ENCODE measurements at places on chromosomes 12 and 14.

GRCh38 chr12:46485853-46486252 lies 113.3 kb upstream of the SLC38A2 start:
- no peak for DNase-seq

GRCh38 chr14:54685286-54685845 lies 118.4 kb downstream of the SAMD4A start:
- DNase-seq, result no peak

GRCh38 chr12:20963762-20964161 lies 153.3 kb downstream of the SLCO1B3 start:
- no peak for DNase-seq

- no peak for DNase-seq
Observed at GRCh38 chr12:66275040-66275439, 27.3 kb upstream of the HELB start.

DNA sequence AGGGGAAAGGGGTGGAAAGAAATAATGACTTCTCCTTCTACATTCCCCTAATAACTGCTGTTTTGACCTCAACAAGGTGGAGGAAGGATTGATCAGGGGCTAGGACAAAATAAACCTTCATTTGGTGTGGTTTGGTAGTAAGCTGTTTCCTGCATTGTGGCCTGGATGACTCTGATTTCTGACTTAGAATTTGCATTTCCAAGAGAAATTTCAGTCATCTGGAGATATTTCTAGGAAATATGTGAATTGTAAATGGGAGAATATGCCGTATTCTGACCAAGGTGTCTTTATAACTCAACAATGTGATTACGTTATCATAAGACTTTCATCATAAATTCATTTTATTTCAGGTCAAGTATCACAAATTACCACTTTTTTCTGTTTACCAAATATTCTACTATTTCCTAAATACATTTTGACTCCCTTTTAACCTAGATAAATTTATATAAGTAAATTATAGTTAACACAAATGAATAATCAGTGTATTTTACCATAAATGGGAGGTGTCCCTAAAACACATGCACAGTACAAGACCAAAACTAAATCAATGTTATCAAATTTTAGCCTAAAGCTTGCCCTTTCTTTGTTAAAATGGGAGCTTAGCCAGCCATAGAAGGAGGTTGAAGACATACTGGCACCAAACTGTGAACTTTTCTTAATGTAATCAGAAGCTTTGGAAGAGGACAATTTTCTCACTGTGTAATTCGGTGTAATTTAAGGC lies 828.8 kb downstream of the TMTC2 start:
- no peak for DNase-seq

GRCh38 chr12:21323736-21324135 lies 11.0 kb downstream of the SLCO1A2 start:
- no peak for DNase-seq

DNA sequence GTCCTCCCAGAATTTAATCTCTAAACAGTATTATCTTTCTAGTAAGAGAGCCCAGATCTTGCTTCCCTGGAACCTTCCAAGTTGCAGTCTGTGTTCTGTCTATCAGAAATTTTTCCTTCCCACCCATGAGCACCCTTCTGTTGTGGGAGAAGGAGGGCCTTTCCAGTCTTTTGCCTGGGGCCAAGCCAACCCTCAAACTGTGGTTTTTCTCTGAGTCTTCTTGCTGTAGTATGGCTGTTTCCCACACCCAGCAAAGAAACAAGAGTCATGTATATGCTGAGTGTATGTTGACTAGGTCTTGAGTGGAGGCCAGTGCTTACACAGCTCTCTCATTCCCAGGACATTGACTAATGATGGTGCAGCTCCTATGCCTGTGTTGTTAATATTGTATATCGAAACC lies 104.5 kb downstream of the TGFB3 start:
- no peak for DNase-seq

- DNase-seq, result no peak
Observed at GRCh38 chr14:32666308-32666707, 272.4 kb upstream of the NPAS3 start.

GRCh38 chr12:63440048-63440447 lies 228.2 kb downstream of the DPY19L2 start:
- DNase-seq, result no peak

DNA sequence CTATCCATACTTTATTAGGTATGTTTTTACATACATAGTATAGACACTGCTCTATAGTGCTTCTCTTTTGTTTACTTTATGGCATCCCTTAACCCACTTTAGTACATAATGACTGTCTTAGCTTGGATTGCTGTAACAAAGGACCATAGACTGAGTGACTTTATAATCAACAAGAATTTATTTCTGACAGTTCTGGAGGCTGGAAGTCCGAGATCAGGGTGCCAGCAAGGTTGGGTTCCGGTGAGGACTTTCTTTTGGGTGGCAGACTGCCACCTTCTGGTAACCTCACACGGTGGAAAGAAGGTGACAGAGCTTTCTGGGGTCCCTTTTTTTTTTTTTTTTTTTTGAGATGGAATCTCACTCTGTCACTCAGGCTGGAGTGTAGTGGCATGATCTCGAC lies 48.6 kb upstream of the PPM1H start:
- DNase-seq, result peak; percentile 2

DNA sequence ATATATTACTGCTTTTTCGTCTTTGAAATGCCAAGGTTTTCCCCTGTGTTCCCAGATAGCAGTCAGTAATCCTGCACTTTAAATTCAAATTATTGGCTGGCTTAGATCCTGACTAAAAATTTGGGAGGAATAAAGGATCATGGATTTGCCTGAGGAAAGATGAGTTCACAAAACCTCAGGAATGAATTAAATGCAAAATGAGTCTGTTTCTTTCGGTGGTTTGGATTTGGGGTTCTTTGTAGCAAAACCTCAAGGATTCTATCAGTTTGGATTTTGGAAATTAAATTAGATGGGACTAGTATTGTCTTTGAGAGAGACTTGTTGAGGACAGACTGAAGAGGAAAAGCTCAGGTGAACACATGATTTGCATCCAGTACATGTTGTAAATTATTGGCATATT lies 36.1 kb downstream of the PPFIBP1 start:
- DNase-seq, result no peak

DNA sequence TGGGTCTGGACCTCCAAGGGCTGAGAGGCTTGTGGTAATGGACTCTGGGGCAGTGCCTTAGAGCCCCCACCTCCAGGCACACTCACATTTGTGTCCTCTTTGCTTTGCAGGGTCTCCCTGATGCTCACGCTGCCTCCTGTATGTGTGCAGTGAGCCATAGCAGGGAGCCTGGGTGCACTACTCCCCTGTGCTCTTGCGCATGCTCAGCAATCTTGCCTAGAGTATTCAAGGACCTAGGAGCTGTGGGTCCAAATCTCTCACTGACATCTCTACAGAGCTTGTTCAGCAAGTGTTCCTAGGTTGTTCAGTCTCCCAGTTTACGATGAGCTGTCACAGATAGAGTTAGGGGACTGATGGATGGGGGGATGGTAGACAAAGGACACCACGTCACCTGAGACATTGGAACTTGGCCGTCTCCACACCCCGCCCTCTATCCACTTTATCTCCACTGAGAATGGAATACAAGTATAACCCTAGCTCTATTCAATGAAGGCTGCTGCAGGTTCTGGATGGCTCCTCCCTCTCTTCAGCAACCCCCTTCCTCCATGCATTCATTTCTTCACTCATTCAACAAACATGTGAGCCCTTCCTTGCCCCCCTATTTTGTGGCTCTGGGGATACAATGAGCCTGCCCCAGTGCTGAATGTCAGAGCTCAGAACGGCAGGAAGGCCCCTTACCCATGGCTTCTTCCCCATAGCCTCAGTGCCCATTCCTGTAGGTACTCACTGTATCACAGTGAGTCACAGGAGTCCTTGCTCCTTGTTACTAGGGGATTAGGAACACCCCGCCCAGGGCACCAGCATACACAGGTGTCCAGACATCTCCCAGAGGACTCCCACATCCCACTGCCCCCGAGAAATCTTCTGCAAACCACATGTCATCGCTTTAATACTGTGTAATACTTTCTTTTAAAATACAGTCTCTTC lies 31.2 kb downstream of the FIGNL2 start:
- DNase-seq, result no peak

- DNase-seq, result no peak
Observed at GRCh38 chr12:14785568-14785967, 17.7 kb downstream of the WBP11 start.

GRCh38 chr12:28780096-28780495 lies 369.0 kb upstream of the FAR2 start:
- no peak for DNase-seq

DNA sequence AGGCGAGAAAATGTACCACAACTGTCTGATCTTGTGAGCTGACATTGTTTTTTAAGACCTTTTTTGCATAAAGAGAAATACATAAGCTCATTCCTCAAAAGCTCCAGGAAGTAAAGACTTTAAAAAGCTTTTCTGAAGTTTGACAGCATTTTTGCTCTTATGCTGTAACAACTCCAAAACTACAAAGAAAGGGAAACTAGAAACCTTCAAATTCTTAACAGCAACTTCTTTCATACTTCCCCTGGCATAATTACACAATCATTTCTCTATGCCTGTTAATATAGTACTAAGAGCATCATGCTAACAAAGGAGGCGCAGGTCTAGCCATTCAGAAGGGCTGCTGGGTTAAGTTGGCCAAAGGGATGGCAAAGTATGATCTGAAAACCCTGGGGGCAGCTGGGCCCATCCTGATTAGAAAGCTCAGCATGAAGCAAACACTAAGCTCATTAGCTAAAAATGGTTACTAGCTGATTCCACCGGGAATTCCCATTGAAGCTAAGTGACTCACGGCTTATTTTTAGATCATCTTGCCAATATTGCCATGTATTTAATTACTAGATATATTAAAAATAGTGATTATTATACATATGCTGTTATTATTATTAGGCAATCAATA lies 26.1 kb upstream of the ANP32D start:
- DNase-seq, result no peak

- no peak for DNase-seq
Observed at GRCh38 chr12:124904306-124905098, 9.9 kb downstream of the UBC start.

GRCh38 chr12:51908876-51909592 lies 1.7 kb downstream of the ACVRL1 start:
- no peak for DNase-seq

DNA sequence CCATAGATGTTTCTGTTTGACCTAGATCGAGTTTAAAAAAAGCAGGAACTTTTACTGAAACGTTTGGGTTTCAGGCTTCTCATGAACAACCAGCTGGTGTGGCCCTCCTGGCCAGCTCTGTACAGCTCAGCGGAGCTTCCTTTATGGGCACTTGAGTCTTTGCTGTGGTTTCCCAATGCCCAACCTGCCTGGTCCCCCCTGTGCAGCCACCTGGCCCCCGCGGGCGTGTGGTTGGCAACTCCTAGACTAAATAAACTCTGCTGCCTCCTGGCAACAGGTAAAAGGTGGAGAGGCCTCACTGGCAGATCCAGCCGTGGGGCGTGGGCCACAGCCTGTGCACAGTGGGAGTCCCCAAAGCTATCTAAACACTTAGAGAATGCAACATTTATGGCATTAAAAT lies 38.7 kb downstream of the ADGRD1 start:
- no peak for DNase-seq

DNA sequence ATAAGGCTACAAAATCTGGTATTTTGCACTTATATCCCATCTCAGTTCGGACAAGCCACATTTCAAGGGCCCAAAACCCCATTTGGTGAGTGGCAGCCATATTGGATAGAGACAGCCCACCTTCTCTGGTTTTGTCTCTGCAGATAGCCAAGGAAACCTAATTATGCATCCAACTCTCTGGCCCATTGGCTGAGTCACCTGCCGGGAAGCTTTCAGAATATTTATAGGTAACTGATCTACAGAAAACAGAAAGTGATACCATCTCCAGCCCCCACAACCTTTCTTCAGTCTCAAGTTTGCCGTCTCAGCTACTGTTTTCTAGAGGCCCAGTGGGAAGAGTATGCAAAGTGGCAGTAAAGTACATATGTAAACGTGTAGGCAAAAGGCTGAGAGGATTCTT lies 33.7 kb upstream of the PPP1CC start:
- DNase-seq, result no peak

- DNase-seq, result peak; percentile 98
Observed at GRCh38 chr12:2853626-2854025, 3.2 kb downstream of the TEX52 start.

- DNase-seq, result no peak
Observed at GRCh38 chr12:97575403-97576193, 113.0 kb downstream of the RMST start.

- no peak for DNase-seq
Observed at GRCh38 chr14:53894456-53894855, 62.2 kb downstream of the BMP4 start.

DNA sequence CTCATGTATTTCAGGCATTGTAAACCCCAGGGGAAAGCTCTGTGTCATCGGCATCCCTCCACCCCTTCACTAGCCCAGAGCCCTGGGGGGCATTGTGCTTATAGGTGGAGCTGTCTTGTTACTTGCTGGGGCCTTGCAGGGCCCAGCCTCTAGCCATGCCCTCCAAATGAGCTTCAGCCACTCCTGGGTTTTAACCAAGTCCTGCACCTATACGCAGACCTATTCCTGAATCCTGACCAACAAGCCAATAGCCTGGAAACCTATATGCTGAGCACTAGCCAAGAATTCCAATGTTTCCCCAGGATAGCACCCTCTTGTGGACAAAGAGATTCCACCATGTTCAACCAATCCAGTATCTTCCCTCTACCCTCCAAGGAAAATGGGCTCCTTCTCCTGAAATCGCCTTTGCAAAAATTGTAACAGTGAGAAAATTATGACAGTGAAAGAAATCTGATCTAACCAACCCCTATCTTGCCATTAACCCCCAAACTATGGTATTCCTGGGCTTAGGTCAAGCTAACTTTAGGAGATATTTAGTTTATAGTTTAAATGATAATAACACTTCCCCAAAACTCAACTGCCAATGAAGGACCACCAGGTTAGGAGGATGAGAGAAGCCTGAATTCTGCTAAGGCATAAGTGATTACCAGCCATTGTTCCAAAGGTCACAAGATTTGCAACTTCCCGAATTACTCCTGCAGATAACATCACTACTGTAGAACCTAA lies 55.5 kb downstream of the TTC7B start:
- DNase-seq, result peak; percentile 51

- DNase-seq, result no peak
Observed at GRCh38 chr12:10243818-10244520, 31.3 kb downstream of the GABARAPL1 start.

DNA sequence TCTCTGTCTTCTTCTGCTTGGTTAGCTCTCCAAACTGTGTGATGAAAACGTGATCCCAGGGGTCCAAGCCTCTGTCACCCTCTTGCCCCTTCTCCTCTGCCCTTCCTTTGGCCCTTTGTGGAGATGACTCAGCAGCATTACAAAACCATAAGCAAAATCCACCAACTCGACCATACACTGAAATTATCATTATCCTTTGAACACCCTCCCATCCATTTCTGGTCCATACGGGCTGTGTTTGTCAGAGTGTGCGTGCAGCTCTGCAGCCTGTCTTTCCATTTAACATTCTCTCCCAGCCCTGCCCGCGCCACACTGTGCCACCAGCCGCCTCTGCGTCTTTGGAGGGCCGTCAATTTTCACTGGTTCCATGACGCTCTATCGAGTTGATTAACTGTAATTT lies 69.2 kb downstream of the SLC25A47 start:
- DNase-seq, result no peak

GRCh38 chr12:123006977-123007376 lies 26.5 kb downstream of the ARL6IP4 start:
- no peak for DNase-seq

- no peak for DNase-seq
Observed at GRCh38 chr14:21015312-21015711, 9.5 kb downstream of the NDRG2 start.
